Spinal cord (tissue), 10 donors: ENCODE measurements at places on chromosomes 3 and 15.
A peak's percentile ranks its signal among the peaks of the same experiment; 100 is the strongest.

DNA sequence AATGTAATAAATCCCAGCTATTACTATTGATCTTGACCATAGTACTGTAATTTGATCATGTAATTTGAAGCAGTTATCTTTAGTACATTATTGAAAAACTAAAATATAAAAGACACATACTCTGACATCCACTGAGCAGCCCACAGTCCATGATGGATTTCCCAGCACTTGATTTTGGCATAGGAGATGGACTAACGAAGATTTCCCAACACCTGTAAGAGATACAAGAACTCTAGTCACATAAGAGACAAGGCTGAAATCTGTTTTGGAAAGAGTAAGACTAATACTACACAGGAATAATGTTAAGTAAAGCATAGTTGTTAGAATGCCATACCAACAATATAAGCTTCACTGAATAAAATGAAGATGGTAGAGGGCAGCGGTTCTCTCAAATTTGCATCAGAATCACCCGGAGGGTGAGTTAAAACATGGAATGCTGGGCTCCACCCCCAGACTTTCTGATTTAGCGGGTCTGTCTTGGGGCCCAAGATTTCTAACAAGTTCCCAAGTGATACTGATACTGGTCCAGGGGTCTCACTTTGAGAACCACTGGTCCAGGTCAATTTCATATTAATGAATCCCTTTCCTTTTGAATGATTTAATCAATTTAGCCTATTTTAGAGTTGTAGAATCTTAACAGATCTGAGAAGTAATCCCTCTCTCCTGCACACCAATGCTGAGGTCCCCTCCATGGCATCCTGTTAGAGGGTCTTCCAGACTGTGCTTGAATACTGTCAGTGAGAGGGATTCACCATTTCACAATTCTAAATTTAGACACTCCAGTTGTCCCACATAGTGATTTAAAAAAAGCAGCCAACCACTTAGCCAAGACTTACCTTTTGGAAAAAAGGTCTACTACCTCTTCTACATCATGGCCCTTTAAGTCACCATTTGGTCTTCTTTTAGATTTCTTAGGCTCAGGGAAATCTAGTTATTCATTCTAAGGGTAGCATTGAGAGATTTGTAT, 11.5 kb downstream of the RABL3 start:
- DNase-seq: no peak

GRCh38 chr3:171351676-171352075, 108.5 kb downstream of the TNIK start:
- DNase-seq: no peak

DNA sequence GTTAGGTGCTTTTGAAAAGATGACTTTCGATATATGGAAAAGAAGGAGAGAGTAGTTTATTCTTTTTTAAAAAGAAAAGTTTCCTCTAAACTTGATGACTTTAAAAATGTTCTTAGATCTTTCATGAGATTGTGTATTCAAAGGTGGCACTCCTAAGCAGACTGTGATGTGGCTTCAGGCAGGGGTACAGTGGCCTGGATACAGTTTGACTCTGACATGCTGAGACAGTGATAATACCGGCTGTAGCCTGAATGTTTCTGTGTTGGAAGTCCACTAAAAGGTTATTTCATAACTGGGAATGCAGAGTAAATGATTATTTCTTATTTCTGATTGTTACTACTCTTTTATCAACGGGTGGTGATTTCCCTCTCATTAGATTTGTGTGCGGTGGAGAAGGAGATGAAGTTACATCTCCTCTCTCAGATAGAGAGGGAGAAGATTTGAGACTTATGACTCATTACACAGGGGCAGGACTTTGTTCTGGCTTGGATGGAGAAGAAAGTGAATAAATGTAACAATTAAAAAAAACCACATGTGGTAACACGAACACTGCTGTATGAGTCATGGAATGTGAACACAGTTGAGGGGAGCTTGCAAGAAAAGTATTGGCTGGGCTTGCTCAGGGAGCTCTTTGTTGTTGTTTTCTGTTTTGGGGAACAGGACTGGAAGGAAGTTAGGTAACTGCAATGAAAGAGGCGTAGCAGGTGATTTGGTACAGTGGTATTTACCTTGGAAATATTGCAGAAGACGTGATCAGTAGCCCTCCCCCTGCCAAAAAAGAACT, 21.6 kb downstream of the SPTSSB start:
- DNase-seq: no peak

GRCh38 chr3:135056084-135056730, 261.1 kb downstream of the EPHB1 start:
- no peak for DNase-seq

DNA sequence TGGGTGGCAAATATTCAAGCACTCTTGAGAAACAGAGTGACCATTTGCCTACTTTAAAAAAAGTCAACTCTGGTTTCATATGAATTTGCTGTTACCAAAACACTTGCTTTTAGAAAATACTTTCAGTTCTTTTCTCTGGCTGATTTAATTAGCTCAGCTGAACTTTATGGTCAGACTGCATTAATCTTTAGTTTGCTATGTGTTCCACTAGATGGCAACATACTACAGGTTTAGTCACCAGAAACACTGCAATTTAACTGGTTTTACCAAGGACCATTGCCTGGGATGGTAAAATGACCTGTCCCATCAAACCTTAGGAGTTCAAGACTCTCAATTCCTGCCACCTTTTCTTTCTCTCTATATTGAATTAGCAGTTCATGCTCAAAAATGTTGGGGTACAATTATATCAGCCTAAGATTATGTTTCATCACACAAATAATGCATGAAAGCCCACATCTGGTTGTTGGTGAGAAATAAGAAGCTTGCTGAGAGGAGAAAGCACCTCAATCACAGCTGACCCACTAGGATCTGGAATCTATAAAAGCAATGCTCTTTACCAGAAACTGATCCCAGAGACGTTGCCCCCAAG, 14.2 kb downstream of the EIF4E3 start:
- no peak for DNase-seq

- DNase-seq: no peak
Observed at GRCh38 chr3:188904670-188905069, 267.1 kb upstream of the TPRG1 start.

GRCh38 chr3:129106866-129107565, 14.6 kb downstream of the RAB43 start:
- no peak for DNase-seq

DNA sequence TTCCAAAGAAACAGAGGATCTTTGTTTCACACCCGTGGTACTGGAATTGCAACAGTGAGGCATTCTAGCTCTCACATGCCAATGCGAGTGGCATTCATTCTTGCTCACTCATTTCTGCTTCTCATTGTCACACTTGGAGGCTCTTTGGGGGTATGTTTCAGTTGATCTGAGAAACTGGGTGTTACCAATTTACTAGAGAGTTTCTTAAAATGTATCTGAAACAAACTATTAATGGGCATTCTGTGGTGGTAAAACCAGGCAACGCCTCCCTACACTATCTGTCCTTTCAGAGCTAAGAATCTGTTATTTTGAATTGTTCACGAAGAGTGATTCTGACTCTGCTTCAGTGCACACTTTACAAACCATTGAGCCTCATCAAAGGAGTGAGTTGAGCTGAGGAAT, 140.6 kb upstream of the BHLHE40 start:
- DNase-seq: no peak

DNA sequence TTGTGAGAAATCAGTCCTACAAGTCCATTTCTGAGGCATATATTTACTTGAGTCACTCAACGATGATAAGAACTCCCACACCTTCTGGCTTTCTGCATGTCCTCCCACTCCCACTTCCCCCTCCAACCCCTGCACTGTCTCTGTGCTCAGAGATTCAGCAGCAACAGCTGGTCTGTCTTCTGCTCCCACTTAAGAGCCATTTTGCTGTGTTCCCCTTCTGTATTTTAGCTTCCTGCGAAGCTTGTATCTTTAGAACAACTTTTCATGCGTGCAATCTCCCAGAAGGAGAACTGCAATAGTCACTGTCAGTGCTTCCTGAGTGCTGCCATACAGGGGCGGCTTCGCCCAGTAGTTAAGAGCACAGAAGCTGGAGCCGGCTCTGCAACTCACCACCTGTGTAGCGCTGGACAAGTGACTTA, 90.0 kb upstream of the SPATA12 start:
- no peak for DNase-seq

DNA sequence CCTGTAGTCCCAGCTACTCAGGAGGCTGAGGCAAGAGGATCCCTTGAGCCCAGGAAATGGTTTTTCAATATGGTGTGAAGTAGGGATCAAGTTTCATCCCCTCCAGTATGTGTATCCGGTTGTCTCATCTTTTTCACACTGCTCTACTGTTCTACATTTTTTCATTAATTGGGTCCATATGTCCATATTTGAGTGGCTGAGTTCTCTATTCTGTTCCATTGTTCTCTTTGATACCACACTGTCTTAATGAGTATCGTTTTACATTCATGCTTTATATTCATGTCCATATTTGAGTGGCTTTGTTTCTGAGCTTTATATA, 81.6 kb upstream of the LRRFIP2 start:
- no peak for DNase-seq

DNA sequence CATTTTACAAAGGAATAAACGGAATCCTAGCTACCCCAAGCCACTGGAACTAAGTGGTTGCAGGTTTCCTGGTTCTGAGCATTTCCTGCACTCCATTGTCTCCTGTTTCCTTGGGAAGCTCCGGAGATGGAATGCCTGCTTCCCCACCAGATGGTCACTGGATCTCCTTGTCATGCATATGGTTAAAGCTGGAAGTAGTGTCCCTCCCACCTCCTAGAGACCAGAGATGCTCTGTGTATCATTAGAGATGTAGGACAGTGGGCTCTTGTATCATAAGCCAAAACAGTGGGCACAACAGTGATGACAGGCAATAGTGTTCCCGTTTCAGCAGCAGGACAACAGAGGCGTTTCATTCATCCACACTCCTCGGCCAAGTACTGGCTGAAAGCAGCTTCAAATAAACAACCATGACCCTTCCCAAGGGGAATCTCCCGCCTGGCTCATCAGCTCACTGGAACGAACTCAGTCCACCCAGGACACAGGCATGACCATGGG, 136.2 kb upstream of the EIF1B start:
- peak; percentile 23 for DNase-seq

DNA sequence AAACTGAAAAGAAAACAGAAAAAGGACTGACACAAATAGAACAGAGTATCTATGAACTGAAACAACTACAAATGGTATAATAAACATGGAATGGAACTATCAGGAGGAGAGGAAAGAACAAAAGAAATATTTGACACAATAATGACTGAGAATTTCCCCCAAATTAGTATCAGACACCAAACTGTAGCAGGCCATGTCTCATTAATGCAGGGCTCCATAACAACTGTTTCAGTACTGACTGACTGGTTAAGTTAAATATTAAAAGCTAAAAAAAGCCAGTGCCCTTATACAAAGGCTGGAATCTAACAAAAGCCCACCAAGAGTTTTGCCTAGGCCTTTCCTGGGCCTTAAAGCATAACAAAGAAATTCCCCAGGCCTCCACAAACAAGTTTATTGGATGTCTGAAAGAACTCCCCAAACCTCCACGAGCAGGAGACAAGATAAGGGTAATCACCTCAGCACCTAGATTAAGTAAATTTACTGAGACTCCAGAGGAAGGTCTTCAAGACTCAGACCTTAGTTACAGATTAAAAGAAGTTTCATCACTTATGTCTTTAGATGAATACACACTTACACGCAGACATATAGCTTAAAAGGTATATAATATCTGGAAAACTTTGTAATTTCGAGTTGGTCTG, 45.7 kb downstream of the KPNA1 start:
- no peak for DNase-seq

- DNase-seq: no peak
Observed at GRCh38 chr3:143436231-143436930, 316.8 kb downstream of the CHST2 start.

DNA sequence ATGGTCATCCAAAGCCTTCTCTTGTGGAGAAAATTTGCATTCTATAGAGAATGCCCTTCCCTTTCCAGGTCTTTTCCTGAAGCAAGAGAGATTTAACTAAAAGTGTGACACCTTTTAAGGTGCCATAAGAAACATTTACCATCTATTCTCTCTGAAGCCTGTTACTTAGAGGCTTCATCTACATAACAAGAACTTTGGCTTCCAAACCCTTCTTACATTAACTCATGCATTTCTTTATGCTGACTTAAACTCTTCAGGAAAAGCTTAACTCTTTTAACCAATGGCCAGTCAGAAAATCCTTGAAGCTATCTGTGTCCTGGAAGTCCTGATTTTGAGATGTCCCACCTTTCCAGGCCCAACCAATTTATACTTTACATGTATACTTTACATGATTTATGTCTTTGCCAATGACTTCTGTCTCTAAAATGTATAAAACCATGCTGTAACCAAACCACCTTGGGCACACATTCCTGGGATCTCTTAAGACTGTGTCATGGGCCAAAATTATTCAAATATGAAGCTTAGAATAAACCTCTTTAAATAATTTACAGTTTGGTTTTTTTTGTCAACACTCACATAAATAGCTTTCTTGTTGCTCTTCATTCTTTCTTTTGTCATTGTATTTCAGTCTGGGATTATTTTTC, 472.6 kb upstream of the NECTIN3 start:
- no peak for DNase-seq

DNA sequence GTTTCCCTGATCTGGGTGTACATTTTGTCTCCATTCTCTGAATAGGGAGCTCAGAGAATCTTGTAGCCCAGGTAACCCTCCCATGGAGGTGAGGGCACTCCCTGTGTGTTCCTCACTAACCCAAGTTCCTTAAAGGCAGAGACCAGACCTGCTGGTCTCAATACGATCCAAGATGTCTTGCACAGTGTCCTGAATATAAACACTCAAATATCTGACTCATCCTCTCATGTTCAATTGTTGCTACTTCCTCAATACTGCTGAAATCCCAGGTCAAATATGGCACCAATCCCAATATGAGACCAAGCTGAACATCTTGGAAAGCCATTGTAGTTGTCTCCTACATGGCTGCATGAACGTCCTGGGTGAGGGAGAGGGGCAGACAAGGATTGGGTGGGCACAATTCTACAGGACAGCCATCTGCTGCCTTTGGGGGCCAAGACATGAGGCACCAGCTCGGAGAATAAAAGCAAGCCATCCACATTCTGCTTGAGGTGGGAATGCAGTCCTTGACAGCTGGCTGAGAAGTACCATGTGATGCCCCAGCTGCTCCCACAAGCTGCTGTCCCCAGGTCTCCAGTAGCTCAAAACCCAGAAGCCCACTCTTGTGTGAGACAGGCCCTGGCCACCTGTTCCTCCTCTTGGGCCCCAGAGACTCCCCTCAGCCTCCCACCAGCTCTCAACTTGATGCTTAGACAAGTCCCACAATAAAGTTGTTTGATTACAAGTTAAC, 18.2 kb downstream of the TBC1D2B start:
- no peak for DNase-seq

- no peak for DNase-seq
Observed at GRCh38 chr3:101577286-101577685, 3.3 kb downstream of the PCNP start.

DNA sequence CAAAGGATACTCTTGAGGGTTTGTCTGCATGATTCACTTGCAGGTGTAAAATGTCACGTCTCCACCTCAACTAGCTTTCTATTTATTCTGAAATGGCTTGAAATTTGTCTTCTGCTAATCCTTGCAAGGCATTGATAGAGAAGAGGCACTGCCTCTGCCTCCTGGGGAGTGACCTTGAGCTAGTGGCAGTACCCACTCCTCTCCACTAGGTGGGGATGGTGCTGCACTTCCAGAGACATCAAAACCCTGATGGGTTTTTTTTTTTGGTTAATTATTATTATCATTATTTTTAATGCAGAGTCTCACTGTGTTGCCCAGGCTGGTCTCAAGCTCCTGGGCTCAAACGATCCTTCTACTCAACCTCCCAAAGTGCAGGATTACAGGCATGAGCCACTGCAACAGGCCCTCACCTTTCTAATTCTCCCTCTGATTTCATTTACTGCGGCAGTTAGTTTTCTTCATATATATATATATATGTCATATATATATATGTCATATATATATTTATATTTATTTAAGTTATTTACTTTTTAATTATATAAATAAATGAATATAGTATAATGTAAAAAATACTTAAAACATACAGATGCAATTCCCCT, 117.6 kb upstream of the EIF1B start:
- peak; percentile 84 for DNase-seq
